GOT3 (cell line): ENCODE measurements at places on chromosomes 16 and 17.
A peak's percentile ranks its signal among the peaks of the same experiment; 100 is the strongest.

GRCh38 chr17:35486920-35487732 is 38.6 kb upstream of the SLFN13 start:
- DNase-seq = peak; percentile 26

DNA sequence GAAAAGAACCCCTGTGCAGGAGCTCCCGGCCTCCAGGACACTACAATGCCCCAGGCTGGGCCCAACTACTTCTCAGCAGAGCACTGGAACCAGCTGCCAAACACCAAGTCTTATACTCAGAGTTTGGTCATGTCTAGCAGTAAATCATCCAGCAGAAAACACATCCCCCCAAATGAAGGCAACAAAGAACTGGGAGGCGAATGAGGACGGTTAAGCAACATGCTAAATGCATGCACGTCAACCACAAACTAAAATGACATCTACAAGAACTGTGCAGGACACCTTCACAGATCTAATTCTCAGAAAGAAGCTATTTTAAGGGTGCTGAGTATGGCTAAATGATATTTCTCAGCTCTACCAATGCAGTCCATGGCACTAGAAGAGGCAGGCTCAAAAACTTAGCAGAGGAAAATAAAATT is 7.6 kb upstream of the IRX5 start:
- no peak for DNase-seq

GRCh38 chr17:9676084-9676483 is 30.8 kb downstream of the USP43 start:
- DNase-seq = no peak

- no peak for DNase-seq
Measured at GRCh38 chr17:63698886-63699637, 863 bp downstream of the LIMD2 start.

GRCh38 chr16:49578435-49579024 is 204.9 kb downstream of the C16orf78 start:
- no peak for DNase-seq

DNA sequence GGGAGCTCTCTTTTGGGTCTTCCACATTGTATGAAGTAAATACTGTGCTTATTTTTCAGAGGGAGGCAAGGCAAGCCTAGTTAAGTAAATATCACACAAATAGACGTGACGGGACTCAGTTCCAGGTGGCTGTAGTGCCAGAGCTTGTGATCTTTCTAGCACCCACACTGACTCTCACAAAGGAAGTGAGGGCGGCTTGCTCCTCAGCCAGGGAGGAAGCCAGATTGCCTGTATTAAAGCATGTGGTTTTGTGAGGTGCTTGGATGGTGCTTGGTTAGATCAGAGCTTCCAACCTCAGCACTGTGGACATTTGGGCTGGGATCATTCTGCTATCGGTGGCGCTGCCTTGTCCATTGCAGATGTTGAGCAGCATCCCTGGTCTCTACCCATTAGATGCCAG is 80.1 kb downstream of the VAT1L start:
- DNase-seq = no peak

DNA sequence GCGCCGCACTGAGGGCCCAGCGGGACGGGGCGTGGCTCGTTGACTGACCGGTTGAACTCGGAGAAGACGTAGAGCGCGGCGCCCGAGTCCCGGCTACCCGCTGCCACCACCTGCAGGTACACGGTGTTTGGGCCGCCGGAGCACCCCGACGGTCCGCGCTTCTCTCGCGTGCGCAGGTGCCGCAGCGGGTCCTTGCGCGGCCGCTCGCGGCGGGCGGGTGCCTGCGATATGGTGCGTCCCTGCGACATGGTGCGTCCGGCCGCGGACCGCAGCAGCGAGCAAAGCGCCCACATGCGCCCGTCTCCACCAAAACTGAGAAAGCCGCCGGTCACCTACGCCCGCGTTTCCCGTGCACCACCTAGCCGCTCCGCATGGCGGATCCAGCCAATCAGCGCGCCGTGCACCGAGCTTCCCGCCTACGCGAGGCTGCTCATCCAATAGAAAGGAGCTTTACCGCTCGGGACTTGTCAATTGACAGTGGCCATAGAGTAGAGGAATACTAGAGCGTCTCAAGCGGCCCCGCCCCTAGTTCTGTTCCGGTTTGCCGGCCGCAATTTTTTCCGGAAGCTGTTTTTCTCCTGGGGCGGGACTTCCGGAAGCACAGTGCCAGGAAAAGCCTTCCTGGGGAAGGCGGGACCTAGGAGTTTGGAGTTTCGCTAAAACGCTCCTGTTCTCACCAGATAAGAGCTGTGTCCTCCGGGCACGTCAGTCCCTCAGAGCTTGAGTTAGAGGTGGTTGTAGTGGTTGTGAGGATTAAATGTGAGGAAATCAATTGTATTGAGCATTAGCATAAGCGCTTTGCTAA is at the start of gene ELAC2:
Gene ELAC2 (minus strand): TSS at position 373 of the 805 bp plus-strand sequence. CDS start 80 bp downstream, at position 293.
- peak; percentile 86 for DNase-seq

- DNase-seq = no peak
Measured at GRCh38 chr17:13542636-13543035, 59.1 kb downstream of the HS3ST3A1 start.

- no peak for DNase-seq
Measured at GRCh38 chr17:55706808-55707773, 15.6 kb downstream of the TMEM100 start.

DNA sequence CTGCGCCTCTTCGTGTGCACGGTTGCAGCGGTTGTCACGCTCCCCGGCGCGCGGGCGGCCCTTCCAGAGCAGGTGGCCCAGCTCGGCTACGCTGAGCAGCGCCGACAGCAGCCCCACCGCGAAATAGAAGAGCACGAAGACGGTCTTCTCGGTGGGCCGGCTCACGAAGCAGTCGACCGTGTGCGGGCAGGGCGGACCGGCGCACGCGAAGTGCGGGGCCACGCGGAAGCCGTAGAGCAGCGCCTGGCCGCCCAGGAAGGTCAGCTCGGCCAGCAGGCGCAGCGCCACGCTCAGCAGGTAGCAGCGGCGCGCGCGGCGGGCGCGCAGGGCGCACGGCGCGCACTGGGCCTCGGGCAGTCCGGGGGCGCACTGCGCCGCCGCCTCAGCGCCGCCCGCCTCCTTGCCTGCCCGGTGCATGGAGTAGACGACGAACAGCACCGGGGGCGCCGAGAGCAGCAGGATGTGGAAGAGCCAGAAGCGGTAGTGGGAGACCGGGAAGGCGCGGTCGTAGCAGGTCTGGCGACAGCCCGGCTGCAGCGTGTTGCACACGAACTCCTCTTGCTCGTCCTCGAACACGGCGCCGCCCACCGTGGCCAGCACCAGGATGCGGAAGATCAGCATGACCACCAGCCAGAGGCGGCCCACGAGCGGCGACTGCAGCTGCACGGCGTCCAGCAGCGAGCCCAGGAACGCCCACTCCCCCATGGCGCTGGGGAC is 1.3 kb downstream of the GJD3 start:
- DNase-seq = no peak

- DNase-seq = no peak
Measured at GRCh38 chr17:1179818-1180742, at the start of gene ABR. ABR (minus strand) TSS chr17:1179981; CDS start chr17:1179727, 254 bp downstream.

- DNase-seq = no peak
Measured at GRCh38 chr17:46875849-46876352, 24.5 kb downstream of the WNT9B start.

GRCh38 chr17:60372790-60373483 is 19.0 kb downstream of the USP32 start:
- DNase-seq = no peak

- no peak for DNase-seq
Measured at GRCh38 chr16:21654466-21654865, 2.1 kb upstream of the IGSF6 start.

- no peak for DNase-seq
Measured at GRCh38 chr16:70432723-70433457, 6.0 kb downstream of the ST3GAL2 start.

DNA sequence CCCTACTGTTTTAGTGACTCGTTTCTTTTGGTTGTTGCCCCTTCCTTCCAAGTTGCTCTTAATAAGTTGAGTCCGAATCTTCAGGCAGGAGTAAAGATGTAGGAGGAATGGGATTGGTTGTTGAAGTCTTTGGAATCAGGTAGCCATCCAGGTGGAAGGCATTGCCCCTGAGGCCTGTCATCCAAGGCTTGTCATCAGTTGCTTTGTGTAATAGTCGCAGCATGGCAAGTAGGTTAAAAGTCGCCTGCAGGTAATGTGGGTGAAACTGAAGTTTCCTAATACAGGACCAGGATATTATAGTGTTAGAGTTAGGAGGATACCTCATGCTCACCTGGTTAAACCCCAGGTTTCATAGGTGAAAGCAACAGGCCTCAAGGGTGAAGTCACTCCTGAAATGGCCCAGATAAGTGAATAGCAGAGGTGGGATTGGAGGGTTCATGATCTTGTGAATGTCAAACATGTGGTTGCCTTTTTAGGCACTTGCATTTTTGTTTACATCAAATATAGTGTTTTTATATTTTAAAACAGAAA is 934 bp downstream of the PCTP start:
- no peak for DNase-seq

GRCh38 chr17:17523731-17524490 is 27.7 kb upstream of the RASD1 start:
- DNase-seq = no peak

DNA sequence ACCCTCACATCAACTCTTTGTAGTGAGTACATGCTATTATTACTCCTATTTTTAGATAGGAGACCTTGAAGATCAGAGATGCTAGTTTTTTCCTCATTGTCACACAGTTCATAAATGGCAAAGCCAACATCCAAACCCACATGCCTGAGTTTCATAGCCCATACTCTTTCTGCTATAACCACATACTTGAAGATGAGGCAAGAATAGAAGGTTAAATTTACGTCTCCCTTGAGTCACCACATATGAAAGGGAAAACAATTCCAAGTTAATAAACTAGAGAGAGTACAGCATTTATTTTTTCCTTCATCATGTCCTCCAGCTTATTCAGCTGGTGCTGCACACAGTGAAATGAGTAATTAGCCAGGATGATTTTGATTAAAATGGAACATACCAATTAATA is 23.7 kb downstream of the NUDT7 start:
- DNase-seq = no peak

DNA sequence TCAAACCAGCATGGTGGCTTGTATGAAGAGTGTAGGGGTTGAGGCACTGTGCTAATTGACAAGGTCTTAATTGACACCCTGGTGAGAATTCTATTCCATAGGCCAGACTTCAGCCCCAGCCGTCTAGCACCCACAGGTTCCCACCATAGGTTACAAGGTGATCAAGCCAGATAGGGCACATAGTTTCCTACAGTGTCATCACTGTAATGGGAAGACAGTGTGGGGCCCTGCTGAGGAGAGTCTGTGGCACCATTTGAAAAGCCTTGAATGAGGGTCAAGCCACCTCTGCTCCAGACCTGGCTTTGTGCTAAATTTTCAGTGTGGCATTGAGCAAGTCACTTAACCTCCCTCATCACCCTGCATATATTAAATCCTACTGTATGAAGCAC is 36.2 kb downstream of the YPEL2 start:
- no peak for DNase-seq

DNA sequence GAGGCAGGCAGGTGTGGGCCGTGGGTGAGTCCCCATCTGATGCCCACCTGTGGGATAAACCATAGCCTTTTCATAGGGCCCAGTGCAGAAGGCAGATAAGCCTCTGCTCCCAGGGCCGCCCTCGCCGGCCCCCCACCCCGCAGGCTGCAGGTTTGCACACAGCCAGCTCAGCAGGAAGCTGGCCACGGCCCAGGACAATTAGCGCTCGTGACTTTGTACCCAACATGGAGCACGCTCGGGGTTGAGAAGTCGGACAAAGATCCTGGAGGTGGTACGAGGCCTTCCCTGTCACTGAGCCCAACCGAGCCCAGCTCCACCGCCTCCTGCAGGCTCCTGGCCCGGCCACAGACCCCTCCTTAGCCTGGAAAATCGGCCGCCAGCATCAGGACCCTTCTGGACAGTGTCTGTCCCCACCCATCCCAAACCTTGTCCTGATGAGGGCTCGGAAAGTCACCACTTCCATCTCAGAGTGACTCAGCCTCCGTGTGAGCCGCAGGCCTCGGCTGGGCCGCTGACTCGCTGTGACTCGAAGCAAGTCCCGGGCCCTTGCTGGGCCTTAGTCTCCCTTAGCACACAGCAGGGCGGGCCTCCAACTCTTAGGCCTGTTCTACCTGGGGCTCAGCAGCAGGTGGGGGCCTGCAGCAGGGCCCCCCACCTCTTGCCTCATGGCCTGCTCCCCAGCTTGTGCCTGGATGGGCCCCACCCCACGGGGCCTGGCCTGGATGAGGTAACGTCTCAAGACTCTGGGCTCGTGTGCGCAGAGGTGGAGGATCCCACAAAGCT is 22.7 kb downstream of the FAM83G start:
- DNase-seq = peak; percentile 20

DNA sequence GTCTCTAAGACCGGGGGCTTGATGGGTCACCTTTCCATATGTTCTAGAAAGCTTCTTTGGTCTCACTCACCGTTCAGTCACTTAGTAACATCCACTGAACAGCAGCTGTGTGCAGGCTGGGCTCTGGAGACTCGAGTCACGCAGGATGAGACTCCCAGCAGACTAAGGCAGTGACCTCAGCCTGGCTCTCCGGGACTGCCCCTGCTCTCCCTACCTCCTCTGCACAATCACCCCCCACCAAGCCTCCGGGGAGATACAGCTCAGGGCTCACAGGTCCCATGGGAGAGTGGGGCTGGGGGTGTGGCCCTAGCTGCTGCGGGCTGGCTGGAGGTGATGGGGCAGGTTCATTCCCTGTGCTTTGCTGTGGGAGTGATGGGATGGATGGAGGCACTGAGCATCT is 14.1 kb downstream of the FLYWCH2 start:
- no peak for DNase-seq

- no peak for DNase-seq
Measured at GRCh38 chr17:80468781-80469493, 7.5 kb downstream of the NPTX1 start.

- DNase-seq = peak; percentile 49
Measured at GRCh38 chr17:67491009-67491680, 114.1 kb downstream of the PITPNC1 start.

DNA sequence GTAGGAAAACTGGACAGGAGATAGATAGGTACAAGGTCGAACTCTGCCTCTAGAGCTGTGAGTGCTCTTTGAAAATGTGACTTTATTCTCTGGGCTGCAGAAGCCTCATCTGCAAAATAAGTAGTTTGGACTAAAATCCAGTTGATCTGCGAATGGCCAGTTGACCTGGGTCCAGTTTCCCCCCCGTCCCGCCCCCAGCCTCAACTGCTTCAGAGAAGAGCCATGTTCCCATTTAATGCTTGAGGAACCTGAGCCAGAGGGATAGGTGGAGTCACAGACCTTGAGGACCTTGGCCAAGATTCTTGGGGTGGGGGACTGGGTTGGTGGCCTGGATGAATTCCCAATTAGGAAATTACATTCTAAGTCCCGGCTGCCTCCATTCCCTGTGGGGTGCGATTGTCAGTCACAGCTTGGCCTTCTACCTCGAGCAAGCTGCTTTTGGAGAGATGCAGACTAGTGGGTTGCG is 14.1 kb downstream of the TBX2 start:
- DNase-seq = no peak
